ENCODE measurements at places on chromosomes 2 and 18.

DNA sequence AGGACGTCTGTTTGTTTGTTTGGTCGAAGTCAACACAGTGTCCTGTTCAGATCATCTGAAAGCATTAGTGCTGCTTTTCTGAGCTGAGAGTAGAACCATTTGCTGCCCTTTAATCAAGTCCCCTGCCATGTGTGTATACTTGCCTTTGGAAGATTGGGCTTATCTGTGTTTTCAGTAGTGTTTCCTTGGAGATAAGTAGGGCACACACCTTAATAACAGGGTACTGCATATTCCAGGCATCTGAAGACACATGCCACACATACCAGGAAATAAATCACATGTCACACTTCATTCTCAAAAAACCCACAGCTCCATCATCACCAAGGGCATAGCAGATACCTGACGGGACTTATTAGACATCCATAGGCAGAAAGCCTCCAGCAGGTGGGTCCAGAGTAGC, 157.4 kb downstream of the SOX11 start:
- DNase-seq, result no peak

DNA sequence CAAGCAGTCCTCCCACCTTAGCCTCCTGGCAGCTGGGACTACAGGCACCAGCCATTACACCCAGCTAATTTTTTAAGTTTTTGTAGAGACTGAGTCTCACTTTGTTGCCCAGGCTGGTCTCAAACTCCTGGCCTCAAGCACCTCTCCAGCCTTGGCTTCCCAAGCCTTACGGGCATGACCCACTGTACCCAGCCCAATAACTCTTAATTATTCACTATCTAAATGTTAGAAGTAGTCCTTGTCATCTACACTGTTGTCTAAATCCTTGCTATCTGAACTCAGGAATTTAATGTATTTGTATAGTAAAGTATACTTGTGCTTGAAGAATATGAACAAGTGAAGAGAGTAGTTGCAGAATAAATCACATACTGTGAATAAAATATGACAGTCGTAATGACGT, 37.9 kb upstream of the NBEAL1 start:
- no peak for DNase-seq

DNA sequence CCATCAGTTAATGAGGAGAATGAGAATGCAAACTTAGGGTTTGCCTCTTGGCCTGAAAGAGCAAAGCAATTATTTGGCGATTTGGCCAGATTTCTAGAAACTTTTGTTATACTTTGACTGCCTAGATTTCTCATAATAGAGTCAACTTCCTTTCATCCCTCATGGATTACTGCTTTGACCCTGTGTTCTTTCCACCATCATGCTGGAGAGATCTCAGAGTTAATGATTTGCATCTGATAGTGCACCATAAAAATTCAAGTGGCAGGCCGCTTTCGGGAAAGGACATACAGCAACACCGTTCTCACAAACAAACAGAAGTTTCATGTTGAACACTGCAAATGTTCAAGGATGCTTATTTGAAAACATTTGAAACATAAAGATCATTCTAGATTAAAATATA, 143.7 kb upstream of the ZFP36L2 start:
- no peak for DNase-seq

- peak; percentile 50 for DNase-seq
Measured at GRCh38 chr2:237073552-237073951, 12.1 kb upstream of the COPS8 start.

- no peak for DNase-seq
Measured at GRCh38 chr2:43566461-43566729, 29.4 kb downstream of the THADA start.

GRCh38 chr2:80377071-80377470, 72.5 kb upstream of the LRRTM1 start:
- DNase-seq, result no peak

GRCh38 chr2:86477349-86477748, 36.2 kb downstream of the KDM3A start:
- no peak for DNase-seq

- DNase-seq, result no peak
Measured at GRCh38 chr2:99903981-99904380, 238.4 kb downstream of the AFF3 start.

- DNase-seq, result no peak
Measured at GRCh38 chr2:213286161-213286560, 1.9 kb downstream of the SPAG16 start.

DNA sequence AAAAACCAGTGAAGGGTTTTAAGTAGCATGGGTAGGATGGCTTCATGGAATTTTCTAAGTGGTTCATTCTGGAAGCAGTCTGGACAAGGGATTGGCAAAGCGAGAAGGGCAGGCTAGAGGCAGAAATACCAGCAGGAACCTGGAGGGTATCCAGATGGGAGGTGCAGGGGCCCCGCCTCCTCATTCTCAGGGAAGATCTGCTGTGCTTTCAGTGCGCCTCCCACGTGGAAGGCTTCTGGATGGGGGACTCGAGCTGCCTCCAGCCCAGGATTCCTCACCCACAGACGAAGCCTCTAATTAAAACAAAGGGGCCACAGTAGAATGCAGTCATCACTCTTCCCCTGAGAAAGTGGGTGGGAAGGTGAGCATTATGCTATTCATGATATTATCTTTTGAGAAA, 79.8 kb downstream of the VSNL1 start:
- no peak for DNase-seq

- DNase-seq, result no peak
Measured at GRCh38 chr18:2508155-2508554, 63.1 kb downstream of the METTL4 start.

DNA sequence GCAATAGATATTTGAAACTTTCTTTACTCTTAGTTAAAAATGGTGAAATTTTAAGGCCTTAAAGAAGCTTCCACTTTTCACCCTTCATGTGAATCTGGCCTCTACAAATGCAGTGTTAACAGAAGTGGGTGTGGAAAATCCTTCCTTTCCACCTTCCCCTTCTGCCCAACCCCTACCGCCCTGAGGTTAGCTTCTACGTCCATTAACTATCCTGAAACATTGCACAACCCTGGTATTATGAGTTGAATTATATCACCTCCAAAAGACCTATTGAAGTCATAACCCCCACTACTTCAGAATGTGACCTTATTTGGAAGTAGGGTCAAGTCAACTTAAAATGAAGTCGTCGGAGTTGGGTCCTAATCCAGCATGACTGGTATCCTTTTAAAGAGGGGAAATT, 80.8 kb upstream of the ACSL3 start:
- no peak for DNase-seq

GRCh38 chr2:188122985-188123384, 168.7 kb upstream of the GULP1 start:
- no peak for DNase-seq

DNA sequence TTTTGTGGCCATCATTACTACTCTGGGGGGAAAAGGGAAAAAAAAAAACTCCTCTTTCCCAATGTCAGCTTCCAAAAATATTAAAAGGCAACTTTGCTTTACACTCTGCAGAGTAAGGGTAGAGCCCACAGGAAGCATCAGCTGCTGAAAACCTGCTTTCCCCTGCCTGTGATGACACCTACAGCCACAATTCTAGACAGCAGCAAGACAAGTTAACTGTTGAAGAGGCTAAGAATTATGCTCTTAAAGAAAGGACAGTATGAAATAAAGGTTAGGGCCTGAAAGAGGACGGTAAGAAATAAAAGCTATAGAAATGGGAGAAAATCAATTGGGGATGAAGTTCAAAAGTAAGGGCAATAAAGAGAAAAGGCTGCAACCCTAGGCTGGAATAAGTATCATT, 3.0 kb downstream of the PDE11A start:
- DNase-seq, result no peak

DNA sequence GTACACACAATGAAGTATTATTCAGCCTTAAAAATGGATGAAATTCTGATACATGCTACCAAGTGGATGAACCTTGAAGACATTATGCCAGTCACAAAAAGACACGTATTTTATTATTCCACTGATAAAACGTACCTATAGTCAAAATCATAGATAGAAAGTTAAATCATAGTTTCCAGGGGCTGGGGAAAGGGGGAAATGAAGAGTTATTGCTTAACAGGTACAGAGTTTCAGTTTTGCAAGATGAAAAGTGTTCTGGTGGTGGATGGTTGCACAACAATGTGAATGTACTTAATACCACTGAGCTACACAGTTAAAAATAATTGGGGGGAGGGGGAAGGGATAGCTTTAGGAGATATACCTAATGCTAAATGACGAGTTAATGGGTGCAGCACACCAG, 279.0 kb upstream of the STON1 start:
- no peak for DNase-seq

GRCh38 chr2:158357699-158358098, 98.9 kb downstream of the CCDC148 start:
- DNase-seq, result no peak

DNA sequence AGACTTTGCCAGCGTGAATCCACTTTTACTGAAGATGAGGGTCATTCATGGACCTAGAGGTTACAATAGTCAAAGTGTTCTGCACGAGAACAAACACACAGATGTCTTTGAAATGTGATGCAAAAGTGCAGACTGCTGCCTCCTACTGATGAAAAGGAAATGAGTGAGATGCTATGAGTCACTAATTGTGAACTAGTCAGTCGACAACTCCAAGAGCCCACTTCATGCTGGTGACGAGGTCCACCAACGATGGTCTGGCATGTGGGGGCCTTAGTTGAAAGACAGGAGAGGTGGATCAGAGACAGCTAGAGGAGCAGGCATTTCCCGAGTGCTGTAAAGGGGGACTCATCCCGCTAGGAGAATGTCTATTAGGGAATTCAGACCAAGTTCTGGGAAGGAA, 17.1 kb upstream of the ZNF236 start:
- peak; percentile 6 for DNase-seq

GRCh38 chr2:70907130-70908057, 28.3 kb upstream of the ATP6V1B1 start:
- no peak for DNase-seq

- DNase-seq, result peak; percentile 76
Measured at GRCh38 chr18:77065221-77065981, 67.2 kb downstream of the MBP start.

DNA sequence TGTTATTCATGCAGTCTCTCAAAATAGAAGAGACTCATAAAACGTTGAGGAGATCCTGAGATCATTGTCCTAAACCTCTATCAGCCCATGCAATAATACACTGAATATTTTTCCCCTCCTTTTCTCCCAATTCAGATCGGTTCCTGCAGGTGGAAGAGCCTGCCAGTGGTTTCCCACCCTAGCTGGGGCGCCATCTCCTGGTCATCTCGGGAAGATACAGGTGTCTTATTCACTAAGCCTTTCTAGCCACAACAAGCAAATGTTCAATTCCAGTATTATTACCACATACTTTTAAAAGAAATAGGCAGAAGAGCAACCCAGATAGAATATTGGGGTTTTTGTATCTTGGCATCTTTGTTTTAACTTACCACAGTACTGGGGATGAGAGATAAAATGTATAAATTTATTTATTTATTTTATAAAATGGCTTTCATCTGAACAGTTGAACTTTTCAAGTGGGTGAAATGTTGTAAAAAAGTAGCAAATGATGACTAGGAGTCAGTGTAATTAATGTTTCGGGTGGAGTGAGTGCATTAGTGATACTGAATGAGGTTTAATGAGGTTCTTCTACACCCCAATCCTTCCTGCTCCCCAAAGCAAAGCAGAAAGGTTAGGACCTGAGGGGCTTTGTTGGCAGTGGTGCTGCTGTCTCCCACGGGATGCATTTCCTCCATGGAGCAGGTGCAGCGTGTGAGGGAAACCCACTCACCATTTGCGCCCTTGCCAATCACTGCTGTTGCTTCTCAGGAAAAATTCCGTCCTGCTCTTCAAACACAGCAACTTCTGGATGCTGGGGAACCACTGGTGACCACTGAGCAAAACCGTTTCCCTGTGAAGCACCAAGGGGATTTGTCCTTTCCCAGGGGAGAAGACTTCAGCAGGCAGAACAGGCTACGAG, 147.1 kb upstream of the FHL2 start:
- DNase-seq, result peak; percentile 72

- DNase-seq, result no peak
Measured at GRCh38 chr2:70947556-70948184, 12.0 kb downstream of the ATP6V1B1 start.

DNA sequence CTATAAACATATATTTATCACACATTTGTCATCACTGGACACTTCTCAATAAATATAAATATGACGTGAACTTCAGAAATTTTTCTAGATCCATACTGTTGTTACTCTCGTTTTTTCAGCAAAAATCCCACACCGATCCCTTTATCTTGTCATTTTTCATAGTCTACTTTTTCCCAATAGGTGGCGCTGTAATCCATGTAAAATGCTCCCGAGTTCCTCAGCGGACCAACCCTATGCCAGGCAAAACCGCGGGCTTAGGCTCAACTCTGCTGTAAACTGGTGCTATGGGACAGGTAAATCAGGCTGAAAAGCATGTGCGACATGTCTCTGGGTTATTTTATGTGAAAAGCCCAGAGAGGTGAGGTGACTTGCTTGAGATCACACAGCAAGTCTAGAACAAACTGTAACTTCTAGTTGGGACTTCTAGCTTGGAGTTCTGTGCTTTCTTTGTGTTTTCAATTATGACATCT, 104.0 kb downstream of the COBLL1 start:
- DNase-seq, result peak; percentile 78

- DNase-seq, result no peak
Measured at GRCh38 chr2:178057179-178057680, 15.3 kb downstream of the PDE11A start.

- DNase-seq, result no peak
Measured at GRCh38 chr2:136215908-136216472, 98.0 kb upstream of the CXCR4 start.

GRCh38 chr18:36761186-36761698, 67.6 kb downstream of the TPGS2 start:
- no peak for DNase-seq

DNA sequence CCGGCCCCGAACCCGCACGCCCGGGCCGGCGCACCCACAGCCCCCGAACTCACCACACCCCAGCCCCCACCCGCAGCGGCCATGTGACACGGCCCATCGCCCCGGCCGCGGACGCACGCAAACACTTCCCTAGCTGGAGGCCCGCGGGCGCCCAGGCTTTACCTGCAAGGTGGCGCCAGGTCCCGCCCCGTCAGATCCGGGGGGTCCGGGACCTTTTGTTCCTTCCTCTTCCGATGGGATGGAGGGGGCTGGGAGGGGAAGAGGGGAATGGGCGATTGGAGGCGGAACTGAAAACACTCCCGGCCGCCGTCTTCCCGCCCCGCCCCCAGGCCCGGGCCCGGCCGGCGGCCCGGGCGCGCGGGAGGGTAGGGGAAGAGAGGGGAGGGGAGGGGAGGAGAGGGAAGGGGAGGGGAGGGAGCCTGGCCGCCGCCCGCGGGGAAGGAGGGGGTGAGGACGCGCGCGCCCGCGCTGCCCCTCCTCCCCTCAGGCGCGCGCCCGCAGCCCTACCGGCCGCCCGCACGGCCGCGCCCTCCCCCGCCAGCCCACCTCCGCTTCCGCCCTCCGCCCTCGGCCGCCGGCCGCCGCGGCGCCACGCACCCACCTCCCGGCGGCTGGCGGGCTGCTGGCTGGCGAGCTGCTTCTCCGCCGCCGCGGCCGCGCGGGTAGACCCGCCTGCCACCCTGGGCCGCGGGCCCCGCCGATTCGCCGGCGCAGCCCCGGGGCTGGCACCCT, at the start of gene SMAD2:
TSS of gene SMAD2 (minus strand) at position 461 of the 732 bp plus-strand sequence. CDS start 33,903 bp downstream, outside the sequence.
- DNase-seq, result peak; percentile 70

DNA sequence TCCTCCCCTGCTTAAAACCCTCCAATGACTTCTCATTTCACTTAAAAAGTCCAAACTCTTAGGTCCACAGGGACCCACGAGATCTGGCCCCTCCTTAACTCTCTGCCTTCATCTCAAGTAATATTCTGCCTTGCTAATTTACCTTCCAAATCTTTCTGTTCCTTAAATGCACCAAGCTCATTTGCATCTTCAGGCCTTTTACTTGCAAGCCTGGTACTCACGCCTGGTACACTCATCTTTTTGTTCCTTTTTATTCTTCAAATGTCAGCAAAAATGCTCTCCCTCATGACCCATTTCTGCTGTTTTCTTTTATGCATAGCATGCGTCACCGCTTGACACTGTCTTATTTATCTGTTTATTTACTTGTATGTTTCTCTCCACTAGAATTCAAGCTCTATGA, 2.7 kb upstream of the WIPF1 start:
- DNase-seq, result no peak
